Kidney tubule cell (primary cell): ENCODE measurements at places on chromosomes 1 and 21.

DNA sequence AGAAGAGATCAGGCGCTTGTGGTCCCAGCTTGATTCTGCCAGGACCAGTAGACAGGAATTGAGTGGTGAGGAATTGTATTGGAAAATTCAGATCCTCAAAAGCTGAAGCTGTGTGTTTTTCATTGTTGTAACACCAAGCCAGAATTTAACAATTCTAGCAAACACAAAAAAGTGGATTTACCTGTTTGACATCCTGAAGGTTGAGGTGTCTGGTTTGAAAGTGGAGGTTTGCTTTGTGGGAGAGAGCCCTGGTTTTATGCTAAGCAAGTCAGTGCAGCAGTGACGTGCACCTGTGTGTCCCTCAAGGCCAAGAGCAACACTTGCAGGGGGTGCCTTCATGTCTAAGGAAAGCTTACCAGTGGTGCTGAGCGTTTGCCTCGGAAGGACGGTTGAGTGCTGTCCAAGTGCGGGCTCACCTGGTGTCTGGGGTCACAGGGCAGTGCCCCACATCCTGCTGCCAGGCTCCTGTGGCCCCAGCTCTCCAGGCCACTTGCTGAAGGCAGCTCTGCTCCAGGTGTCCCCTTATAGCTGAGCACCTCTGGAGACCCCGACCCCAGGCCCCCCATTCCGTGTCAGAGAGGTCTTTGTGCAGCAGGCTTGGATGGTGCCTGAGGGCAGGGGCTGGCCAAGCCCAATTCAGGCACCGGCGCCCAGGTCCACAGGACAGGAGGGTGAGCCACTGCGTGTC is 27.7 kb downstream of the PCNT start:
- DNase-seq: no peak

DNA sequence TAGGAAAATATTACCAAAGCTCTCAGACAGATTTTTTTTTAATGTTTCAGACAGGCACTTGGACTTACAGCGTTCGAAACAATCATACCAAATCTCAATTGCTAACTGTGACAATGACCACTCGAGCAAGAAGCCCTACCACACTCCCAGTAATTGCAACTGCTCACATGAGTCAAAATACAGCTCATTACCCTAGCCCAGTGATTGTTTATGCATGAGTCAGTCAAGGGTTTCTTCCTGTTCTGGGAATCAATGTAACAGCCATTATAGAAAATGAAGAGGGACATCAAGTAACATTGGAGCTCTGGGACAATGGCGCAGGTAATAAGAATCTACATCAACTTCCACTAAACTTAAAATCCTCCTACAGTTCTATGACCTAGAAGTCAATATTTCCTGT is 56.1 kb upstream of the SH3GLB1 start:
- DNase-seq: peak; percentile 88

- DNase-seq: no peak
Observed at GRCh38 chr1:28878796-28879195, 35.6 kb upstream of the EPB41 start.

- no peak for DNase-seq
Observed at GRCh38 chr1:4298361-4299083, 355.9 kb upstream of the AJAP1 start.

DNA sequence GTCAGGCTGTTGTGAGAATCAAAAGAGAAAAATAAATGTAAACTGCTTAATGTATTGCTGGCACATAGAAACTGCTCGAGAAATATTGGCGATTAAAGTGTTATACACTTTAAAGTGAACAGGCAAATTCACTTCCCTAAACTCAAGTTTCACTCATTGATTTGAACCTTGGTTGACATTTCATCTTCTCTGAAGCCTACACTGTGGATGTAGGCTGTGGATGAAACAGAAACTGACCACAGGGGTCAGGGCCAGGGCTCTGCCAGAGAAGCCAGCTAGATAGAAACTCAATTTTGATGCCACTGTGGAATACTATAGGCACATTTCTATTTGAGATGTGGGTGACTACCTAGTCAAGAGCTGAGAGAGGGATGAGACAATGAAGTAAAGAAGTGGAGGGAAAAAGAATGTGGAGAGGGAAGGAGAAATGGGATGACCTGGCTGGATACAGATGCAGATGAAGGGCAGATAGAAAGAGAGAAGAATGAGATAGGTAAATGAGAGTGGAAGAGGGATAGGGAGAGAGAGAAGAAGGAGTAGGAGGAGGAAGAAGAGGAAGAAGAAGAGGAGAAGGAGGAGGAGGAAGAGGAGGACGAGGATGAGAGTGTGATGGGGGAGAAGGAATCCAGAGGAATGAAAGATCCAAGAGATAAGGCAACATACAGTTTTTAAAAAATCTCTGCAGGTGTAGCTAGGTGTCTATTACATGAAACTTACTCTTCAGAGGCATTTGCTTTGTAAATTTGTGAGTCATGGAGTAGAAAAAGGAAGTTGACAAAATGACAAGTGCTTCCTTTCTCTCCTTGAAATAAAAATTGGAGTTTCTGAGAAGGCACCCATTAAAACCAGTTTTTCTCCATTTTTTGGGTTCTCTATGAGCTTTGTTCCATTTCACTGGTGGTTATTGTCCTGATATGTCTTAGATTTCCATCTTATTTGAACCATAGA is 17.4 kb upstream of the CD1D start:
- no peak for DNase-seq

DNA sequence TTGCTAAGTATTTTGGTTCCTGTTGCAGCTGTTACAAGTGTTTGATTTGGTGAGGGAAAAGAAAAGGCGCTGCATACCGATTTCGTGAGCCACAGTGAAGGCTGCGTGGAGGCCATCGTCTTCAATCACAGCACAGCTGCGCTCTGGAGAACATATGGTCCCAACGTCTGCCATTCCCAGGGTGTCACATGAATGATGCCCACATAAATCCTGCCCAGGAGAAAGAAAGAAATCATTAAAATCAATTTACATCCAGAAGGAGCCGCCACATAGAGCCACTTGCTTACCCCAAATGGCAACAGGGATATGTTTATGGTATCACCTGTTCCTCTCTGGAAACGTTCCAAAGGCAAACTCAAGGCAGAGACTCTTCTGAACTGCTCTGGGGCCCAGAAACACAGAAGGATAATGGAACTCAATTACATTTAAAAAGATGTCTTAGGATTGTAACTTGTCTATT is 12.2 kb downstream of the ADAMTS5 start:
- DNase-seq: no peak

- DNase-seq: no peak
Observed at GRCh38 chr1:111223126-111223685, 4.3 kb upstream of the CHI3L2 start.

DNA sequence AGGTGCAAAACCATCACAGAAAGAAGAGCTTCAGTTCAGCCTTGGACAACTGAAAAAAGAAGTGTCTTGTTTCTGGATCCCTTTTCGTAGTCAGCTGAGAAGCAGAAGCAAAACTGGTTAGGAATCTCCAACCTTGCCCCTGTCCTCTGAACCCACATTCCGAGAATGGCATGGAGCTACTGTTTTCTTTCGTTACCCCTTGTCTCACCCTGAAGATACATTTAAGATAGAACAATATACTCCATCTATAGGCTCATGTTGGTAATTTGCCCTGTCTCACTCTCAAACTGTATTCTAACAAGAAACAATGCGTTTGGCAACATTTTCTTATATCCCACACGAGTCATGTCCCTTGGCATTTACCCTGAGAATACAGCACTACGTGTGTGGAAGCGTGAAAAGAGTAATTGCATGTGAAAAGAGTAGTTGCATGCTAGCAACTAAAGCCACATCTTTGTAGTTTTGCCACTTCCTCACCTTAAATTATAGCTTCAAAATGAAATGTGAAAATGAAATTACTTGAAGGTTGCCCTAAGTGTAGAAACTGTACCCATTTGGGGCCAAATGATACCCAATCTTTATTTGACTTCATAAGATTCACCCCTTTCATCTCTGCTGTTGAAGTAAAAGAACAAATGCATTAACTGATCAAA is 5.3 kb downstream of the SLAMF7 start:
- no peak for DNase-seq

DNA sequence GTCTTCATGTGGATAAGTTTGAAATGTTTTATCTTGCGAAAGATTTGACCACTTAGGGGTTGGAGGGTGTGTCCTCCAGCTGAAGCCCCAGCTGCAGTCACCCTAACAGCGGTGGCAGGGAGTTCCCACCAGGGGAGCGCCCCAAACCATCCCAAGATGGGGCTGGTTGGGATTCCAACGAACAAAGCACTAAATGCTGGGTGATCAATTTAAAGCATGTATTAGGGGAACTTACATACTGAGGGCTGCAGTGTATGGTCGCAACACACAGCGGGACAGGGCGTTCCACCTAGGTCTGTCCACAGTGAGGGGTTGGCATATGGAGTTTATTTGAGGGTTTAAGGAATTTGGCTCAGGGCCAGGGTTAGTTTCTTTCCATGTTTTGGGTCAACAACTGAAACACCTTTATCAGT is 26.3 kb downstream of the SLC37A1 start:
- no peak for DNase-seq

DNA sequence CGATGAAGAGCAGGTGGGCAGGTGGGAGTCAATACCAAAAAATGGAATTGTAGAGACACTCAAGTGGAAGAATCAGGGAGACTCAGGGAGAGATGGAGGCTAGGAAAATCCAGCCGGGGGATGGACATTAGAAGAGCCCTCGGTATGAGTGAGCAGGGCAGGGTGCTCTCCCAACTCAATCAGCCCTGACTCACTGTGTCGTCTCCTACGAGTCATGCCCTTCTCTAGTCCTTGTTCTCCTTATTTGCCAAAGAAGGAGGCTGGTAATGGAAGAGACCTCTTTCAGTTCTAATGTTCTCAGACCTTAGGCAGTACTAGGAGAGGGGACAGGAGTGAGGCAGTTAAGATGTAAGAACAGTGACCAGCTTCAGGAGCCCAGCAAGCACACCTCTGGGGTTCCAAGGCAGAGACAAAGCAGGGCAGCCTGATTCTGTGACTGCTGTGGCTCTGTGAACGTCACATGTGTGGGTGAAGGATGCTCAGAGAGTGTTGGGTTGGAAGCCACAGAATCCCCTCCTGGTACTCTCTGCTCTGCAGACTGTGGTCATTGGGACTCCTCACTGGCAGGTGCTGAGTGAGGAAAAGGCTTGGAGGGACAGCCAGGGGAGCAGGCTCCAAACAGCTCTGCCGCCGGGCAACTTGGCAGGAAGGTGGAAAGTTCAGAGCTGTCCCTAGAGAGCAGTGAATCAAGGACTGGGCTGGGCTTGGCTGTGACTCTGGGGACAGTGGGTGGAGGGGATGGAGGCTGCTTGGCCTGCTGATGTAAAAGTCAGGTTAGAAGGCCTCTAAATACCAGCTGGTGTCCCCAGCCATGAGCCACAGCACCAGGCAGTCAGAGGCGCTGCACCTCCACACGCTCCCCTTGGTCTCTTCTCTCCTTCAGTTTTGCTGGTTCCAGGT is 11.1 kb upstream of the GJA5 start:
- peak; percentile 80 for DNase-seq

- DNase-seq: no peak
Observed at GRCh38 chr1:11248169-11248568, 14.2 kb downstream of the MTOR start.

DNA sequence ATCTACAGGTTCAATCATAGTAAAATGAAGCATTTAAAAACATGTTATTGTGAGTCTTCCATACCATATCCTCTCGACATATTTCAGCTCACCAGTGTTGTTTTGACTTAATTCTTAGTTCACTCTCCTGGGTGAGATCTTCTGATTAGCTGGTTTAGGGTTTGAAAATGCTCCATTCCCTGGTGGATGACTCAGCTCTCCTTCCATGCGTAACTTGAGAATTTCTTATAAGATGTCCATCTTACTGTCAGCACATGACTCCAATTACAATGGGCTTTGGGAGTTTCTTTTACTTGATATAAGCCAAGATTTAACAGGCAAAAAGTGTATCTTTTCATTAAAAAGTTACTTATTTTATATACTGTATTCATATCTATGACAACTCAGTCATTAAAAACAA is 476.5 kb downstream of the BRINP3 start:
- DNase-seq: peak; percentile 12

- no peak for DNase-seq
Observed at GRCh38 chr1:228811712-228812305, 76.5 kb downstream of the RHOU start.

GRCh38 chr1:207248544-207249198 is 72.8 kb upstream of the CD55 start:
- no peak for DNase-seq

GRCh38 chr1:243495442-243496186 is 239.8 kb downstream of the SDCCAG8 start:
- DNase-seq: no peak

GRCh38 chr1:160779626-160780397 is 16.2 kb upstream of the LY9 start:
- peak; percentile 6 for DNase-seq

DNA sequence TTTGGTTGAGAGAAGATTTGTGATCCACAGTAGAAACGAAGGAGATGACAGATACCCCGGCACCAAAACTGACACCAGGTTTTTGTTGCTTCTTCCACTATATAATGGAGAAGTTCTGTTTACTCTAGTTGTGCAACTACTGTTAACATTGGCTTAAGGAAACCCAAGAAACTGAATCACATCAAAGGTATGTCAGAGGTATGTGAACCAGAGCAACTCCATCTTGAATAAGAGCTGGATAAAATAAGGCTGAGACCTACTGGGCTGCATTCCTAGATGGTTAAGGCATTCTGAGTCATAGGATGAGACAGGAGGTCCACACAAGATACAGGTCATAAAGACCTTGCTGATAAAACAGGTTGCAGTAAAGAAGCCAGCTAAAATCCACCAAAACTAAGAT is 173.7 kb upstream of the CAMK1G start:
- peak; percentile 94 for DNase-seq

DNA sequence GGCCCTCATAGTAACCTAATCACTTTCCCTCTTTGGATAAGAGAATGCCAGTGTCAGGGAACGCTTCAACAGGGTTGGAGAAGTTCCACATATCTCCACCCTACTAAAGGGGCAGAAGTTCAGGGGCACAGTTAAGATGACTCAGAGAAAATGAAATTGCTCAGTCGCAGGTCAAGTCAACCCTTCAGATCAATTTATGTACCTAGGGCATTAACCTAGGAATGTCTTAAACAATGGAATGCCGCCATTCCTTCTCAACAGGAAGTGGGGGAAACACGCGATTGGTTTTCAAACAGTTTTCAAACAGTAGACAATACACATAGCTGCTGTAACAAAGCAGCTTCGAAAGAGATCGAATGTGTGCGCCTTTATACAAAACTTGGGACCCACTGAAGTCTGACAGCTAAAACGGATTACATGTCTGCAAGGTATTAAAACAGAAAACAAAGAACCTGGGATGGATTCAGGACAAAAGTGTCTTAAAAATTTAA is 897 bp downstream of the SLC25A24 start:
- peak; percentile 74 for DNase-seq

GRCh38 chr1:205410581-205411298 is 11.1 kb downstream of the LEMD1 start:
- no peak for DNase-seq

- no peak for DNase-seq
Observed at GRCh38 chr1:5616366-5617178, 375.7 kb downstream of the NPHP4 start.

GRCh38 chr1:205275133-205275532 is 46.4 kb downstream of the NUAK2 start:
- peak; percentile 53 for DNase-seq
